ENCODE measurements at places on chromosomes 3 and 15. TPM values are rescaled to one million over a fixed set of nuclear protein-coding genes. Genes with fewer than 3 reads are reported as not detected.

Gene NR2E3
- total RNA-seq, result not detected

Gene TPRG1
- 9.7 TPM for total RNA-seq

Gene CTXN2
- total RNA-seq, result not detected

Gene PPP1R14D
- not detected for total RNA-seq

Gene ARHGEF26
- 0.13 TPM for total RNA-seq

Gene TOMM70
- total RNA-seq, result 38.8 TPM

Gene CCDC39
- not detected for total RNA-seq

Gene C3orf20
- total RNA-seq, result 0.23 TPM

Gene PLS1
- 3.1 TPM for total RNA-seq

Gene SLC22A13
- total RNA-seq, result 0.28 TPM

Gene PRSS50
- not detected for total RNA-seq

Gene TGM4
- not detected for total RNA-seq

Gene RARRES1
- not detected for total RNA-seq

Gene DMXL2
- 6.1 TPM for total RNA-seq

Gene TM2D3
- total RNA-seq, result 41.8 TPM

Gene COPS2
- total RNA-seq, result 62.6 TPM

Gene SYNM
- total RNA-seq, result 5.5 TPM

Gene MINDY4B
- total RNA-seq, result not detected

Gene GOLGA8J
- total RNA-seq, result not detected

Gene GOLGB1
- total RNA-seq, result 33.6 TPM

Gene GPR160
- 13.8 TPM for total RNA-seq

Gene GOLGA8G
- not detected for total RNA-seq

Gene TATDN2
- 59.5 TPM for total RNA-seq

Gene GREM1
- not detected for total RNA-seq

Gene PCOLCE2
- 0.38 TPM for total RNA-seq

Gene GPR149
- total RNA-seq, result not detected

Gene ITGA11
- total RNA-seq, result 0.73 TPM

Gene SLC6A11
- total RNA-seq, result not detected

Gene CD200R1
- 17.6 TPM for total RNA-seq
